ENCODE measurements at places on chromosomes 12 and 14.

DNA sequence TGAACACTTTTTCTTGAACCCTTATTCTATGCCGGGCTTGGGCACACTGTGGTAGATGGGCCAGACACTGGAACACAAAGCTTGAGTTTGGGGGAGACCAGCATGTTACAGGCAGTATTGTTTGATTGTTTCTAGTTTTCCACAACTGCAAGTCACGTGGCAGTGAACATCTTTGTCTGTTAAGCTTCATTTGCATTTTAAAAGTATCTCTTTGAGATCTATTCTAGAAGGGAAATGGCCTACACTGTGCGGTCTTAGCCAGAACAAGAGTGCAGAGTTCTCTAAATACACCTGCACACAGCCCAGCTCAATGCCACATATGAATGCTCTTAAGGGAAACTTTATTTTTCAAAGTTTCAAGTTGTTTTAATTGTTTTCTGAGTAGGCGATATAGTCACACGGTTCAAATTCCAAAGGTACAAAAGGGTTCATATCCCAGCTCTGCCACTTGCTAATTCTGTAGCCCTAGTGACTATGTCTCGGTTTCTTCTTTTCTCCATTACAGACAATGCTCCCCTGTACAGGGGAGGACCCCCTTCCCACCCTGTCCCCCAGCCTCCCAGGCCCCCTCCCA is 24.9 kb downstream of the RIN3 start:
- DNase-seq = no peak

DNA sequence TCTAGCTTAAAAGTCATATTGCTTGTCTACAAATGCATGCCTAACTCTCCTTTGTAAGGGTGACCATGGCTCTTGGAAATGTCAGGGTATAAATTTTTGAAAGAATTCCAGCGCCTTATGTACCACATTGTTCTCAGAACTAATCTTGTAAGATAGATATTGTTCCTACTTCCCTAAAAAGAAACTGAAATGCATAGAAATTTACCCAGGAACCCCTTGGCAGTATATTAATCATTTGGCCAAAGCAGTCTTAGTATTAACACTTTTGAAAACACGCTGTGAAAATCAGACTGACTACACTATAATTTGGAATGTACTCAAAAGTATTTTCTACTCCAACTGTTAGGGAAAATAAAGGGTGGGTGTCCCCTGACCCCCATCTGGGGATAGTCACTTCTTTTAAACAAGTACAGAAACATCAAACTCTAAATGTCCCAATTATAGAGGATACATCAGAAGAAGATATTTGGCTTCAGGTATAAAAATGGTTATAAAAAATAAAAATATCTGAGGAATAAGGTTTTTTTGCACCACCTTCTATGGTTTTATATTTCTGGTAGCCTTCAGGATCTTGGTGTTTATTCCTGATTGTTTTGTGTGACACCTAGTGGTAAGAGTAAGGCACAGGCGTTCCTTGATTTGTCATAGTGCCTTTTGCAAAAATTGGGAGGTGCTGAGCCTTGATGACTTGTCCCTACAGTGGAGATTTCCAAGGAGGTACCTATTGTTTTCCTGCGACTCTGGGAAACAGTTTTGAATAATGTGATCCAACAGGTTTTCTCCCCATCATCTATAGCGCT is 2.2 kb upstream of the NFKBIA start:
- DNase-seq = peak; percentile 89

GRCh38 chr14:102272392-102272791 is 32.6 kb downstream of the MOK start:
- no peak for DNase-seq

GRCh38 chr12:79055926-79056674 is 191.5 kb downstream of the SYT1 start:
- peak; percentile 60 for DNase-seq

DNA sequence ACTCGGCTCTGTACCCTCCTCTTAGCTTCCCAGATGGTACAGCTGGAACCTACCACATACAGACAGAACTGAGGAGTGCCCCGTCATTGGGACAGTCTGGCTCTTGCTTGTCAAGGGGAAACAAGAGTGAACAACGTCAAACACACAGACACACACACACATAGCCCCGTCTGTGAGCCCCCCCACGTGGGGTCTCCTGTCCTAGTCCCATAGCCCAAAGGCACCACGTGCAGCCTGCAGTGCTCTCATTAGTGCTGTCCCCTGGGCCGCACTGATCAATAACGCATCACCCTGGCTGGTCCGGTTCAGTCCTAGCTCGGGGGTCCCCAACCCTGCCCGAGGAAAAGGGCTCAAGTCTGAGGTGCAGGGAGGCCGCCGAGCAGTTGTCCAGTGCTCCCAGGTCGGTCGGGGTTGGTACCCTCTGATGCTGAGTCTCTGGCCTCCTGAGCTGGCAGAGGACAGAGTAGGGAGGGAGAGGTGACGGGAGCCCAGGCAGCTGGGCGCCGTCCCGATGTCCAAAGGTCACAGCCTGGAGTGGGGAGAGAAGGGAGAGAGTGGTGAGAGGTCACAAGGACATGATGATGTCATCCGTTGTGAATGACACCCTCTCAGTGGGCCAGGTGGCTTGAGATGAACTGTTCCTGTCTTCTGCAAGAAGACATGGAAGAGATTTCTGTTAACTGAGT is 105.4 kb upstream of the NOS1 start:
- peak; percentile 6 for DNase-seq

DNA sequence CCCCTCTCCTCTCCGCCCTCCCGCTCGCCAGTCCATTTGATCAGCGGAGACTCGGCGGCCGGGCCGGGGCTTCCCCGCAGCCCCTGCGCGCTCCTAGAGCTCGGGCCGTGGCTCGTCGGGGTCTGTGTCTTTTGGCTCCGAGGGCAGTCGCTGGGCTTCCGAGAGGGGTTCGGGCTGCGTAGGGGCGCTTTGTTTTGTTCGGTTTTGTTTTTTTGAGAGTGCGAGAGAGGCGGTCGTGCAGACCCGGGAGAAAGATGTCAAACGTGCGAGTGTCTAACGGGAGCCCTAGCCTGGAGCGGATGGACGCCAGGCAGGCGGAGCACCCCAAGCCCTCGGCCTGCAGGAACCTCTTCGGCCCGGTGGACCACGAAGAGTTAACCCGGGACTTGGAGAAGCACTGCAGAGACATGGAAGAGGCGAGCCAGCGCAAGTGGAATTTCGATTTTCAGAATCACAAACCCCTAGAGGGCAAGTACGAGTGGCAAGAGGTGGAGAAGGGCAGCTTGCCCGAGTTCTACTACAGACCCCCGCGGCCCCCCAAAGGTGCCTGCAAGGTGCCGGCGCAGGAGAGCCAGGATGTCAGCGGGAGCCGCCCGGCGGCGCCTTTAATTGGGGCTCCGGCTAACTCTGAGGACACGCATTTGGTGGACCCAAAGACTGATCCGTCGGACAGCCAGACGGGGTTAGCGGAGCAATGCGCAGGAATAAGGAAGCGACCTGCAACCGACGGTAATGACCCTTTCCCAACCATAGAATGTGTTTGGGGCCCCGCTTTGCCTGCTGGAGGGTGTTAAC is 615 bp downstream of the CDKN1B start:
- DNase-seq = peak; percentile 65

DNA sequence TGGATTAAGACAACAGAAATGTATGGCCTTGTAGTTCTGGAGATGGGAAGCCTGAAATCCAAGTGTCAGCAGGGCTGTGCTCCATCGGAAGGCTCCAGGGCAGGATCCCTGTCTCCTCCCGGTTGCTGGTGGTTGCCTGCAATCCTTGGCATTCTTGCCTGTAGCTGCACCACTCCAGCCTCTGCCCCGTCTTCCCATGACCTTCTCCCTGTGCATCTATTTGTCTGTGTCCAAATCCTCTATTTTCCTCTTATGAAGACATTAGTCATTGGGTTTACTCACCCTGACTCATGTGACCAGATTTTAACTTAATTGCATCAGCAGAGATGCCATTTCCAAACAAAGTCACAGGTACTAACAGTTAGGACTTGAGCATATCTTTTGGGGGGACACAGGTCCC is 15.1 kb downstream of the TUNAR start:
- peak; percentile 88 for DNase-seq

DNA sequence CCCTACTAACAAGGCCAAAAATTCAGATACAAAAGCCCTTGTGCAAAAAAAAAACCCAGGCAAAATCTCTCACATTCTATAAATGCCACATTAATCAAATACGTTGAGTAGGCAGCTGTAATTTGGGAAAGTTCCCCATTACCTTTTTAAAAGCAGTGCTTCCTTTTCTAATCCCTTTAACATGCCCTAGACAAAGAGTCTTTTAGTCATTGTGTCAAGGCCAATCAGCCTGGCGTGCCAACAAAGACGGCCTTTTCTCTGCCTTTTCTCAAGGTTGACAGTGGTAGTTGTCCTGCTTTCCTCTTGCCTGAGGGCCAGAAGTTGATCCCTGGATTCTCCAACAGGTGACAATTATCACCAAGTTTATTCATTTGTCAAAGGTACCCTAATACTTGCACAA is 62.5 kb upstream of the METAP2 start:
- DNase-seq = no peak

DNA sequence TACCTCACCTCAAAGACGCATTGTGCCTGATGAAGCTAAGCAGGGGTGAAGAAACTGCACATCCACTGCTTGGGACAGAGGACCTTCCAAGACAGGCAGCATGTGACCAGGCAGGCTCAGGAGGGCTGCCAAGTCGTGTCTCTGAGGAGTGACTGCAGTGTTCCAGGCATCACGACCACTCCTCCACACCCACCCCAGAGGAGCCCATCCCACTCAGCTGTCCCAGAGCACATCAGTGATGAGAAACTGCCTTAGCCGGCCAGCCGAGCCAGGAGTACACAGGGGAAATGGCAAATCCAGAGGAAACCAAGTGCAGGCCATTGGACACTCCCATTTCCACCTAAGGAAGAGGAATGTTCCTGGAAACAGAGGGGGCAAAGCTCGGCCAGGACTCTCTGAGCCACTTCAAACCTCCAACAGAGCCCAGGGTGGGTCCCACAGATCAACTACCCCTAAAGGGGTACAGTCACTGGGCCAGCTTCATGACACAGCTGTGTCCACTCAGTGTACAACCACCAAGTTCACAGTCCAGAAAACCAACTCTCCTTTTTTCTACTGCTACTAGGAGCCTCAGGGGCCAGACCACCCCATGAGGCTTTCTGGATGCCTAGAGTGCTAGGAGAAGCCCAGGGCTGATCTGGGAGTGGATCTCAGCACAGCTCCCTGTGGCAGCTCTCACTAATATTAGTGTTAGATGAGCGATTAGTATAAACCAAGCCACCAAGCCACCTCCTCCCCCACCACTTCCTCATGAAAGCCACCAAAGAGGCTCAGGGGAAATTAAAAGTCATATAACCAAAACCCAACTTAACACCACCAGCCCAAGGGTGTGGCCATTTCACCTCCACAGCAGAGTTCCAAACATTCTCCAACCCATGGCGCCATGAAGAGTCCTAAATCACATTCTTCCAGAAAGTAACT is 15.4 kb downstream of the PXN start:
- DNase-seq = no peak

GRCh38 chr12:72226510-72226909 is 45.7 kb upstream of the TRHDE start:
- no peak for DNase-seq

Measured in RKO (cell line).